ENCODE measurements at places on chromosomes 5 and 9.

GRCh38 chr5:81297531-81297930, 3.9 kb upstream of the ZCCHC9 start:
- no peak for DNase-seq

GRCh38 chr5:156354571-156354970, 27.6 kb downstream of the SGCD start:
- DNase-seq, result no peak

DNA sequence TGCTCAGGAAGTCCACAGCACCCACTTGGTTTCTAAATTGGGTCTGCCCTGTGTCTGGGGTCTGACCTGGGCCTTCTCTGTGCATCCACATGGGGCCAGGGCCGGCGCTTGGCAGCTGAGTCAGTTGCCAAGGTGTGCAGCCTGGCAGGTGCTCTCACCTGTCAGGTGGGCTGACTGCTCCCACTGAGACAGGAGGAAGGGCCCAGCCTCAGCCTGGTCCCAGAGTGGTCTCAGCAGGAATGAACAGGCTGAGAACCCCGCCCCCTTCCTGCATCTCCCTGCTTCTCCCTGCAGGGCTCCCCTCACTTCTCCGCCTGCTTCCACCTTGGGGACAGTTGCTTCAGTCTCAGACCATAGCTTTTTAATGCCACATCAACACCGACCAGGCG, 60.5 kb downstream of the BARX1 start:
- DNase-seq, result no peak

DNA sequence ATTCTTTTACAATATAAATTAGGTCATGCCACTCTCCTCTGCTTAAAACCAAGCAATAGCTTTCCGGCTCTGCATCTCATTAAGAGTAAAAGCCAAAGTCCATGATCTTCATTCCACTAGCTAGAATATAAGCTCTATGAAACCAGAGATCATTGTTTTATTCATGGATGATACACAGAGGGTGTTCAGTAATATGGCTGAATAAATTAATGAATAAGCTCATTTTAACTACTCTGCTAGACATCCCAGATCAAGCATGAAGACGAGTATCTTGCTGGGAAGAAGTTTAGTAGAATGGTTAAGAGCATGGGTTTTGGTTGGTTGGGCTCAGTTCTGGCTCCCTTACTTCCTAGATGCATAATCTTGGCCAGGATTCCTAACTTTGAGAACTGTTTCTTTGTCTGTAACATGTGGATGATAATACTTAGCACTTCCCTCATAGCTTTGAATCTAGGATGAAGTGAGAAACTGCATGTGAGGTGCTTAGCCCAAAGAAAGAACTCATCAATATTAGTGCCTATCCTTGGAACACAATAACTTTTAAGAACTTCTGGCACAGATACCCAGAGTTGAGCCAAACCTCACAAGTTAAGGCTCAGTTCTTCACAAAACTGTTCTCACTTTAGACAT, 106.8 kb downstream of the MSX2 start:
- no peak for DNase-seq

DNA sequence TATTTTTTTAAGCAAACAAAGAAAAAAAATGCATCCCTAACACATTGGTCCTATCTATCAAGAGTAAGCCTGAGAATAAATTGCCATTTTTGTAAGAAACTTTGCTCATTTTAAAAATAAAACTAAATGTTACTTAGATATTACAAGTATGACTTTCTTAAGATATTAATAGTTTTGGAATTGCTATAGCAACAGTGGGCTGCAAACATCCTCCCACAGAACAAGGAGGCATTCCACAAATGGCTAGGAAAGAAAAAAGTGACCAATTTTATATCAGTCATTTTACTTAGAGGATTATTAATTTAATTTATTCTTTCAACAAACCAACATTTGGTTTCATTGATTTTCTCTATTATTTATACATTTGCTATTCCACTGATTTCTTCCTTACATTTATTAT, 63.7 kb downstream of the LURAP1L start:
- DNase-seq, result no peak

- no peak for DNase-seq
These were observed 1078.9 kb downstream of the CDH12 start for GRCh38 chr5:21774281-21774680.
